ENCODE measurements at places on chromosomes 1 and 21. TPM values are rescaled to one million over a fixed set of nuclear protein-coding genes. Genes with fewer than 3 reads are reported as not detected.

DNA sequence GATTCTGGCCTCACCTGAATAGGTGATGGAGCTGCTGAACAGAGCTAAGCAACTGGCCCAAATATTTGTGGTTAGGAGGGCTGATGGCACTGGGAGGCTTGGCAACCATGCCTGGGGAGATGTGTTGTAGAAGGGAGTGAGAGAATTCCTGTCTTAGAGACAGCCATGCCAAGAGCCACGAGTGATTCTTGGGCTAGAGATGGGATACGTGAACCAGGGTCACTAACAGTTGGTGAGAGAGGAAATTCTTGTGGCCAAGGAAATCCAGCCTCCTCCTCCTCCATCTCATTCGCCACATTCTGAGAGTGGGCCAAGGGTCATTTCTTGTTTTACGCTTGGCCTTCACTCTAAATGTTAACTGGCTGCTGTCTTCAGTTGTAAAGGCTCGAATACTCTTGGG lies 46.3 kb downstream of the NGF start:
- no peak overlapping the region for H3K27ac ChIP-seq
- no peak for DNase-seq
- no peaks in the 10 kb centered on the region for H3K36me3 ChIP-seq

DNA sequence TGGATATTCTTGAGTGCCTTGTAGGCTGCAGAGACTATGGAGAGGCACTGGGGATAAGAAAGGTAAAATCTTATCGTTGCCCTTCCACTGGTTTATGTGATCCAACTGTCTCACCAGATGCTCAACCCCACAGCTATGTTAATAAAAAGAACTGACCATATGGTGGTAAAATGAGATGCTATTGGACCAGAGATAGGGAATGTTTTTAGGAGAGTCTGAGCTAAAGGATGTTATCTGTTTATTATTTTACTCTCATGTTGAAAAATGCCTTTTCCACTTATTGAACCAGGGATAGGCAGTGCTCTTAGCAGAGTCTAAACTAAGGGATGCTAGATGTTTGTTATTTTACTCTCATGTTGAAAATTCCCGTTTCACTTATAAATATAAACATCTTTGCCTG lies 172.8 kb upstream of the GREM2 start:
- H3K27ac ChIP-seq: no peak overlapping the region
- no peaks in the 10 kb centered on the region for H3K27me3 ChIP-seq
- no peak overlapping the region for H3K4me3 ChIP-seq
- H3K36me3 ChIP-seq: no peaks in the 10 kb centered on the region
- DNase-seq: no peak
- H3K4me1 ChIP-seq: no peaks in the 10 kb centered on the region

DNA sequence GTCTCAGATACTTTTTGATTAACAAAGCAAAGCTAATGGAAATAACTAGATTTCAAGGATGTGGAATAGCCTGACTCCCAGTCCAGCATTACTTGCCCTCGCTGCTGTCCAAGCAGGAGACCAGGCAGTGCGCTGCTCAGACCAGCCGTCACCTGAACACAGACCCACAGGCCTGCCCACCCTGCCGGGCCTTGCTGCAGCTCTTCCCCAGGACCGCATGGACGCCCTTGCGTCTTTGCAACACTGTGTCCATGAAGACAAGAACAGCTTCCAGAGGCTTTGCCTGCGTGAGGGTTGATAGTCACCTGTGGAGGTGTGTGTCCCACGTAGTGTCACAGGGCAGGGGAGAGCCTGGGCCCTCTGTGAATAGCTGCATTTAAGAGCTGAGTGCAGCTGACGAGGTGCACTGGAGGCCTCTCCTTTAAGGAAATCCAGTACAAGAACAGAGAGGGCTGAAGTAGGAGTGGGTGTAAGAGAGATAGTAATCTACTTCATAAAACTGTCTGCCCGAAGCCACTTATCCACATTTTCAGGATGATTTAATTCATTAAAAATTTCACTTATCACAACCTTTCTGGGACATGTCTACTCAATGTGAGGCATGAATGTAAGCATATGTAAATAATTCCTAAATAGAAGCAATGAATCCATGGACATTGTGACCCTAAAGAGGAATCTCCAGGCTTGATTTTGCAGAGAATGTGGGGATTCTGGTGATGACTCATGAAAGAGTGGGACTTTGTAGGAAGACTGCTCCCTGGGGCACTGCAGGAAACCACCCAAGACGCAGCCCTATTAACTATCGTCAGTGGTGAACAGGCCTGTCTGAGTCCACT lies 176.2 kb upstream of the RAB4A start:
- no peak for DNase-seq
- no peak overlapping the region for H3K4me3 ChIP-seq
- H3K4me1 ChIP-seq: peaks cover 17% of the 10 kb centered on the region
- H3K36me3 ChIP-seq: no peaks in the 10 kb centered on the region
- H3K27ac ChIP-seq: no peak overlapping the region

GRCh38 chr1:223109581-223110026 lies 33.4 kb downstream of the TLR5 start:
- peaks cover 6% of the 10 kb centered on the region for H3K4me1 ChIP-seq
- no peak overlapping the region for H3K27ac ChIP-seq
- H3K4me3 ChIP-seq: no peak overlapping the region
- DNase-seq: no peak
- H3K36me3 ChIP-seq: no peaks in the 10 kb centered on the region
- no peaks in the 10 kb centered on the region for H3K27me3 ChIP-seq

DNA sequence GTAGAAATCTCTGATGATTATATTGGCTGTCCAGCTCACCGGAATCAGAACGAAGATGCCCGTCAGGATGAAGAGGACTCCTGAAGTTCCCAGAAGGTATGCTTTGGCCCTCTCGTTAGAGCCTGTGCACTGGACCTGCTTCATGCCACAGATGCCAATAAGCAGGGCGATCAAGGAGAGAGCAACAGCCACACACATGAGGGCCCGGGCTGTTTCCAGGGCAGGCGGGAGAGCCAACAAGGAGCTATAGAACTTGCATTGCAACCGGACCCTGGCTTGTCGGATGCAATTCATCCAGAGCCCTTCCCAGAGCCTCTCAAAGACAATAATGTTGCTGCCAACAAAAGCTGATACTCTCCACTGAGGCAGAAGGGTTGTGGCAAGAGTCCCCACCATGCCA lies 434 bp downstream of the CLDN17 start:
- H3K4me3 ChIP-seq: no peak overlapping the region
- H3K36me3 ChIP-seq: no peaks in the 10 kb centered on the region
- no peaks in the 10 kb centered on the region for H3K27me3 ChIP-seq

- H3K36me3 ChIP-seq: peaks cover 31% of the 10 kb centered on the region
- DNase-seq: no peak
- H3K4me3 ChIP-seq: no peak overlapping the region
- H3K27me3 ChIP-seq: peaks cover 13% of the 10 kb centered on the region
- H3K27ac ChIP-seq: no peak overlapping the region
Observed at GRCh38 chr1:3735688-3736087, 16.6 kb upstream of the CCDC27 start.

- no peak for DNase-seq
- H3K27ac ChIP-seq: no peak overlapping the region
- no peaks in the 10 kb centered on the region for H3K36me3 ChIP-seq
- no peak overlapping the region for H3K4me3 ChIP-seq
- H3K27me3 ChIP-seq: no peaks in the 10 kb centered on the region
- no peaks in the 10 kb centered on the region for H3K4me1 ChIP-seq
Observed at GRCh38 chr1:162321809-162322422, 54.7 kb downstream of the SPATA46 start.

The CCDC17 gene
- 5.0 TPM for total RNA-seq

The CYP4Z1 gene
- 2.1 TPM for total RNA-seq
